GM23248 (cell line): ENCODE measurements at places on chromosomes 13 and 19. TPM values are rescaled to one million over a fixed set of nuclear protein-coding genes. Genes with fewer than 3 reads are reported as not detected.

The C5AR1 gene
- 0.10 and 0.46 TPM in 2 replicates for polyA plus RNA-seq

The ZNF442 gene
- 0.71 and 1.3 TPM in 2 replicates for polyA plus RNA-seq

The CGB1 gene
- polyA plus RNA-seq: 1.3 TPM in 1 of 2 replicates, not detected in the other

The KCNJ14 gene
- 0.47 and 0.48 TPM in 2 replicates for polyA plus RNA-seq

The ZNF880 gene
- 30.7 and 32.5 TPM in 2 replicates for polyA plus RNA-seq

The CACNA1A gene
- polyA plus RNA-seq: 2.3 and 3.0 TPM in 2 replicates

DNA sequence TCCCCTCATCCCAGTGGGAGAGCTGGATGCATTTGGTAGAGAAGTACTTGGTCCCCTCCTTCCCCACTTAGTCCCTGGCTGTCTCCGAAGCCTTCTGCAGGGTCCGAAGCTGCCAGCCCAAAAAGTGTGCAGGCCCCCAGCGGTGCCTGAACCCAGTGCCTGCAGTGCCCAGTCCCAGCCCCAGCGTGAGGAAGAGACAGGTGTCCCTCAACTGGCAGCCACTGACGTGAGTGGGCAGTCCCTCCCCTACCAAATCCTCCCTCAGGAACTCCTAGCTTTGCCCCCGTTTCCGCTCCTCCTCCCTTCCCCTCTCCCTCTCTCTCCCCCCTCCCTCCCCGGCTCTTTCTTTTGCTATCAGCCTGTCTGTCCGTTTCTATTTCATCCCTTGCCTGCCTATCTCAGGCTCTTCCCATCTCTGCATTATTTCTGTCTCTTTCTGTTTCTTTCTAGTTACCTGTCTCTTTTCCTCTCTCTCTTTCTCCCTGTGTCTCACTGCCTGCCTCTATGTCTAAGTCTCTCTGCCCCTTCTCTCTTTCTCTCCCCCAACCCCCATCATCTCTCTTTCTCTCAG is 1.8 kb upstream of the LTBP4 start:
- no peak for DNase-seq

DNA sequence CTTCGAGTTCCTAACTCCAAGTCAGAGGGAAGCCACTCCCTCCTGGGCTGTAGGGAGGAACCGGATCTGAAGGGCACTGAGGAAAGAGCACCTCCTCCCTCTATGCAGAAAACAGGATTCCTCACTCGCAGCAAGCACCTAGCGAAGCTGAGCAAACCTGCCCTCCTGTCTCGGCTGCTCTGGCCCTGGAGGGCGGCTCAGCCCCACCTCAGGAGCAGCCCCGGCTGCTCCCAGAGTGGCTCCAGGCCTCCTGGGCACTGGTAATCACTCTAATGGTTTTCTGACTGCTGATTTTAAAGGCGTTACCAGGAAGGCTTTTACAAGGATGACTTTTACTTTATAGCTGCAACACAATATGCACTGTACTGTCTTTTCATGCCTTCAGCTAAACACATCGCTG is 312.5 kb downstream of the TEX29 start:
- no peak for DNase-seq

GRCh38 chr13:78712831-78713230 is 53.9 kb upstream of the OBI1 start:
- DNase-seq: no peak

GRCh38 chr13:31987535-31988170 is 43.9 kb upstream of the FRY start:
- no peak for DNase-seq

- no peak for DNase-seq
Observed at GRCh38 chr13:67520886-67521285, 290.8 kb upstream of the PCDH9 start.

DNA sequence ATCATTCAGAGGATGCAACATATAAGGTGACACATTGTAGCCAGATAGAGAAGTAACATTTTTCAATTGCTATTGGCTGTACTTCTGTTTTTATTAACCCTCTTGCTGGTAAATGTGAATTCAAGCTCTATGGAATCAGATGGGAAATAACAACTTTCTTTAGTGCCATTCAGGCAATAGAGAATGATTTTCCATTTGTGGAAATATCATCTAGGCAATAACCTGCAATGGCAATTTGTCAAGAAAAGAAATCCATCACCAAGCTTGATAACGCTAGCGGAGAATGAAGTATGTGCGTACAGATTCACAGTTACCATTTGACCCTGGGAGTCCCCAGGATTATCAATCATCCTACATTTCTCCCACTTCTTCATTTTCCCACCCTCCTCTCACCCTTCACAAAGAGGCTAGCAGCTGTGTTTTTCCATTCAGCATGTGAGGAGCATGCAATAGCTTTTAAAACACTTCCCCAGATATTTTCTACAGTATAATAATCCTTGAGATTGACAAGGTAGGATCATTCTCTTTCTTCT is 569.7 kb upstream of the KLF12 start:
- no peak for DNase-seq

- peak; percentile 85 for DNase-seq
Observed at GRCh38 chr13:45989607-45990006, 62.9 kb downstream of the ZC3H13 start.

- no peak for DNase-seq
Observed at GRCh38 chr13:109403012-109403421, 383.4 kb downstream of the IRS2 start.

DNA sequence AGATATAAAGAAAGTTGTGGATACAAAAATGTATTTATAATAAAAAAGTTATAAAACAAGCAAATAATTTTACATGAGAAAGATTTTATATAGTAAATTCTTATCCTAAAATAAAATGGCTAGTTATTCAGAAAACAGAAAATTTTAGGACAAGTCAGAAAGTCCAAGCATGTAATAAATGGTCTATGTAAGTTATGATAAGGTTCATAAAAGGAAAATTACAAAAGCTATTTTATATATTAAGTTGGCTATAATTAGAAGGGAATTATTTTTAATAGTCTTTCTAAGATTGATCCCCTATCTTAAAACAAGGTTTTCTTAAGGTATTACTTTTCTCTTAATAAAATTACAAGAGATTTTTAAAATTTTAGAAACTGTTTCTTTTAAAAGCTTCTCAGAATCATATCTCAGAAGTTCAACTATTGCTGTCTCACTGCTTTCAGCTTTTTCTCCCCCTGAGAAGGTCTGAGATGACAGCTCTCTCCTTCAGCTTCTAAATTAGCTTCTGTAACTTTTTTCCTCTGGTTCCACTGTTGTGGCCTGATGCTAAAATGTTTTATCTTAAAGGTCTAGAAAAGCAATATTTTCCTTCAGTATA is 8.7 kb downstream of the CCDC169 start:
- DNase-seq: no peak

- no peak for DNase-seq
Observed at GRCh38 chr19:40954573-40954972, 36.5 kb upstream of the CYP2B6 start.

DNA sequence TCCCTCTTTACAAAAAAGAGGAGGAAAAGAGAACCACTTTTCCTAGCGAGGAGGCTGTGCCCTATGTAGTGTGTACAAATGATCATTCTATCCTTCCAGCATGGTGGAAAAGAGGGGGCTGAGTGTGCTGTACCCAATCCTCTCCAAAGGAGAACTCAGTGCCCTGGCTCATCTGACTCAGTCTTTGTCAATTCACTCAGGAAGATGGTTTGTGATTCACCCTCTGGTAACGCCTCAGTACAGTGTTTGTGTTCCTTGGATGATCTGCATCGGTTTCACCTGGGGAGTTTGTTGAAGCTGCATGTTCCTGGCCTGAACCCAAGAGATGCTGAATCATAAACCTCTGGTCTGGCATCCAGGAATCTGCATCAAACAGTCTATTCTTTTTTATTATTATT is 18.3 kb upstream of the ENOX1 start:
- DNase-seq: peak; percentile 95

GRCh38 chr19:1276628-1277022 is 1.3 kb downstream of the FAM174C start:
- DNase-seq: no peak

GRCh38 chr13:49539313-49539712 is 43.6 kb downstream of the PHF11 start:
- no peak for DNase-seq
